ENCODE measurements at places on chromosomes 3 and 15.

GRCh38 chr15:38300395-38300794 is 47.8 kb downstream of the SPRED1 start:
- no peak for DNase-seq

- no peak for DNase-seq
Observed at GRCh38 chr3:118760585-118761290, 273.9 kb downstream of the IGSF11 start.

- DNase-seq: no peak
Observed at GRCh38 chr15:88901508-88902220, 6.3 kb upstream of the HAPLN3 start.

- DNase-seq: no peak
Observed at GRCh38 chr3:4904811-4905695, 74.2 kb upstream of the BHLHE40 start.

- DNase-seq: no peak
Observed at GRCh38 chr3:72115307-72115706, 330.4 kb upstream of the PROK2 start.

- no peak for DNase-seq
Observed at GRCh38 chr3:25493246-25493645, 65.2 kb downstream of the RARB start.

GRCh38 chr15:58715266-58715917 is 34.1 kb downstream of the ADAM10 start:
- no peak for DNase-seq

GRCh38 chr15:41006479-41006878 is 53.2 kb downstream of the CHAC1 start:
- DNase-seq: no peak
